Ovary (tissue), 10 donors: ENCODE measurements at places on chromosomes 3 and 15. TPM values are rescaled to one million over a fixed set of nuclear protein-coding genes. Genes with fewer than 3 reads are reported as not detected.

DNA sequence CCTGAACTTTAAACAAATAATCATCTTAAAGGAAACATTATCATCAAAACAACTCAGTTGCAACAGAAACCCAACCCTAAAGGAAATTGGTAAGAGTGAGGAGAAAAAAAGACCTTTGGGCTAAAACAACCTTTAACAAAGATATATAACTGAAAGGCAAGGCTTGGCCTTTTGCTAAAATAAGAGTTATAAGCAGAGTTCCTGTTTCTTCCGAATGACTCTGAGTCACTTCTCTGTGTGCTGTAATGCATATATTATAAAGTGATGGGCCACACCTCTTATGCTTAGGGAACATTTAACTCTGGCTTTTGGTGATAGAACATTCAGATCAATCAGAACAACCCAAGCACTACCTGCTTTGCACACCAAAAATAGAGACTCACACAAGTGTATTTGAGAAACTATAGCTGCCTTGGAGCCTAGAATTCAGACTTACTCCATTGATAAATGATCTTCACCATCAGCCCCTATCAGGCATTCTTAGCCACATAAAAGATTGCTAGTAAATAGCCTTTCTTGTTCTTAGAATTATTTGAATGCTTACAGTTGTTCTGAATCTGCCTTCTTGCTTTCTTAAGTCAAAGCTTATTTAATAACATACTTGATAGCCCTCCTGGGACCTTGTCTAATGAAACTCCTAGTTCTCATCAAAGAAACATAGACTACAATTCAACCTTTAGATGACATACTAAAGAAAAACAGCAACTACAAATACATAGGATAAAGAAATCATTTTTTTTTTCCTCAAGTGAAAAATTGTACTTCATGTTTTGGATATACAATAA lies 294.2 kb upstream of the SEMA6D start:
- no peak for DNase-seq

Gene ITGA11
- polyA plus RNA-seq = 2.2 TPM

Gene SLC6A11
- polyA plus RNA-seq = 0.13 TPM

DNA sequence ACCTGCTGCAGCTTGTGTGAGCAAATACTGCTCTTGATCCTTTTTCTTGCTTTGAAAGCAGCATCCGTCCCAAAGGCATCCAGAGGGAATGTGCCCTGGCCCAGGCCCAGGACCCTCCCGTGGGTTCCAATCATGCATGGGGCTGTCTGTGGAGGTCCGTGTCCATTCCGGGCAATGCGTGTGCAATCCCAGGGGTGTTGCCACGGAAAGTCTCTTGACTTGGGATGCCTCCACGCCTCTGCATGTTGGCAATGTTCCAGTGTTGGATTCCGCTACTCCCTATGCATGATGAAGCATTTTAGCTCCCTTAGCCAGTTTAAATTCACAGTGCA lies 105.7 kb downstream of the SNRPN start:
- no peak for DNase-seq

DNA sequence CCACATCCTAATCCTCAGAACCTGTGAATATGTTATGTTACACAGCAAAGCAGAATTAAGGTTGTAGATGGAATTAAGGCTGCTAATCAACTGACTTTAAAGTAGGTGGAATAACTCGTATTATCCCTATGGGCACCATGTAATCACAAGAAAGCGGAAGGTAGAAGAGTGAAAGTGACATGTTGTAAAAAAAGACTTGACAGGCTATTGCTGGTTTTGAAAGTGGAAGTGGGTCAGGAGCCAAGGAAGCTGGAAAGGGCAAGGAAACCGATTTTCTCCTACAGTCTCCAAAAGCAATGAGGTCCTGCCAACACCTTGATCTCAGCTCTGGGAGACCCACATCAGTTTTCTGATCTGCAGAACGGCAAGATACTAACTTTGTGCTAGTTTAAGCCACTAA lies 6.6 kb downstream of the TP63 start:
- DNase-seq = no peak

- DNase-seq = no peak
Observed at GRCh38 chr3:187025254-187025655, 94.9 kb downstream of the ST6GAL1 start.

- DNase-seq = no peak
Observed at GRCh38 chr15:80367661-80368060, 36.5 kb upstream of the ARNT2 start.

Gene SLC9C1
- polyA plus RNA-seq = 0.07 TPM

Gene LEKR1
- 0.38 TPM for polyA plus RNA-seq

DNA sequence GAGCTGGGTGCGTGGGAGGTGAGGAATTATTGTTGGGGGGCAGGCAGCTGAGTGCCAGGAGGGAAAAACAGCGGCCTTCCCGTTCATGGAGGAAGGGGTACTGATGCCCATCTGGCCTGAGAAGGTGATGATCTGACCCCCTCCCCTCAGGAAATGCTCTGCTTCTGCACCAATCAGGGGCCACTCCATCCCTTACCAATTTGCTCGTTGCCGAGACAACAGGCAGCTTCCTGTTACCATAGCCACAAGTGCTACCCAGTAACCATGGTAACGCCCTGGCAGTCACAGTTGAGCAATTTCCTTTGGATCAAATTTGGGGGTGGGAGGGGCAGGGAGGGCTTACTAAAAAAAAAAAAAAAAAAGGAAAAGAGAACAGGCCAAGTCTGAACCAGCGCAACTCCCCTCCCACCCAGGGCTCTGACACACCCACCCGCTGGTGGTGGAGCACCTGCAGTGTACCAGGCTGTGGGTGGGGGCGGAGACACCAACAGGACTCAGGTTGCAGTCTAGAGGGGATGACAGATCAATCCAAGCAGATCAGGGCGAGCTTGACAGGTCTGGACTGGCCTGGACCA lies 13.7 kb downstream of the CELF6 start:
- no peak for DNase-seq

GRCh38 chr15:91973481-91973880 lies 120.0 kb downstream of the SLCO3A1 start:
- no peak for DNase-seq

DNA sequence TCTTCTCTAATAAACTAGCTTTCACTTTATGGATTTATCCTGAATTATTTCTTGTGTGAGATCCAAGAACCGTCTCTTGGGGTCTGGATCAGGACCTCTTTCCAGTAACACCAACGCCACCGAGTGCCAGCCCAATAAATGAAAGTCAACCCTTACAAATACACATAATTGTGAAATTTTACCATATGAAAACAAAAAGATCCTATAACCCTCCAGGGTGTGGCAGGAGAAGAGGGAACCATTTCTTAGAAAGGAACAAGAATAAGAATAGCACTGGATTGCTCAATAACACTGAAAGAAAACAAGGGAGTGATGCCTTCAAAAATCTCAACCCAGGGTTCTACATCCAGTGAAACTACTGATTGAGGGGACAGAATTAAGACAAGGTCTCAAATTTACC lies 51.6 kb upstream of the ACKR4 start:
- no peak for DNase-seq

DNA sequence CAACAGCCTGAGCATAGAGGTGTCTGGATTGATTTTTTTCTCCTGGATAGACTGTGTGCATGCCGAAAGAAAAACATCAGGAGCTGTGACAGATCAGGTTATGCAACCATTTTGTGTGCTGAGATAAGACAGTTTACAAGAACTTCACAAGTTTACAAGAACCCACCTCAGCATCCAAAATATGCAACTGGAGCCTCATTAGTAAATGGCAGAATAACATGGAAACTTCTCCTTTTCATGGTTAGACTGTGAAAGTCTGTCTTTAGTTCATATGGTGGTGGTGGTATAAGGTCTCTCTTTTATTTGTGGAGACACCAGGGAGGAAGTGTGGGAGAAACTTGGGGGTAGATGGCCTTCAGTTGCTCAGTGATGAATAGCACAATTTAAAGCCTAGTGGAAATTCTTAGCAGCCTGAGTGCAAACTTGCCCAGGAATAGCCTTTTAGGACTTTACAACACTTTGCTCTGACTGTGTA lies 3.7 kb upstream of the ZNF609 start:
- DNase-seq = no peak

GRCh38 chr3:42192334-42193200 lies 73.4 kb downstream of the CCK start:
- DNase-seq = no peak

Gene PP2D1
- polyA plus RNA-seq = not detected

DNA sequence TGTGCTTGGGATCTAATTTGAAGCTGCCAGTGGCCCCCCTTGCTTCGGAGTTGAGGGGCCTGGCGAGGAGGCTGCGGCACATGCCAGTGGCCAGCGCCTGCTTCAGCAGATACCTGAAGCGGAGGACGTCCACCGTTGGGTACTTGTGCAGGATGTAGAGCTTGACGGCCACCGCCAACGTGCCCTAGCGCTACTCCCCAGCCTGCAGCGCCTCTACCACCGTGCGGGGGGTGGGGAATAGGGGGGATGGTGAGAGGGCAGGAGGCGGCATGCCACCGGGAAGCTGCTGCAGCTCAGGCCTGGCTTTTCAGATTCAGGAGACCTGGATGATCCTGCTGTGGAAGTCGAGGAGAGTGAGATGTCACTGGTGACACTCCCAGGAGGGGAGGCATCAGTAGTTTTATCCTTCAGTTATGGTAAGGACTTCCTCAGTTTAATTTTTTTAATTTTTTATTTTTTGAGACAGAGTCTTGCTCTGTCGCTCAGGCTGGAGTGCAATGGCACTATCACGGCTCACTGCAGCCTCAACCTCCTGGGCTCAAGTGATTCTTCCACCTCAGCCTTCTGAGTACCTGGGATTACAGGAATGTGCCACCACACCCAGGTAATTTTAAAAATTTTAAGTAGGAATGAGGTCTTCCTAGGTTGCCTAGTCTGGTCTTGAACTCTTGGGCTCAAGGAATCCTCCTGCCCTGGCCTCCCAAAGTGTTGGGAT lies 150.6 kb upstream of the FRMD4B start:
- no peak for DNase-seq

DNA sequence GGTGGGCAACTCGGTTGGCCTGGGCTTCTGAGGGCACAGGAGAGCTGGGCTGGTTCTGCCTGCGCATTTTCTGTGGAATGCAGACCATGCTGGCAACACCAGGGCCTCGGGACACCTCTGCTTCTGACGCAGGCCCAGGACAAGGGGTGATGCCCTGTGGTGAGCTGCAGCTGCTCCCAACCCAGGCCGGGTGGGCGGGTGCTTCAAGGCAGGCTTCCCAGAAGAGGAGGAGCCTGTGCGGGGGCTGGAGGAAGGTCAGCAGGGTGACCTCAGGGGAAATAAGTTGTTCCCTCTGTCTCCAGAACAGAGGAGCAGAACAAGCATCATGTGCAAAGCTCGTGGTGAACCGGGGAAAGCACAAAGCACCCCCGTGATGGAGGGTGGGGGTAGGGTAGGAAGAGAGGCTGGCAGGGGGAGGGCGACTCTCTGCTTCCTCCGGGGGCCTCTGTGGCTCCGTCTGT lies 11.0 kb upstream of the PLXNA1 start:
- peak; percentile 35 for DNase-seq

Gene NR2F2
- polyA plus RNA-seq = 230 TPM

GRCh38 chr3:139491966-139492365 lies 15.7 kb upstream of the RBP2 start:
- no peak for DNase-seq

Gene MASP1
- polyA plus RNA-seq = 19.5 TPM

Gene WDR76
- 2.8 TPM for polyA plus RNA-seq

Gene LRTM1
- not detected for polyA plus RNA-seq

Gene SEMA7A
- 9.0 TPM for polyA plus RNA-seq

DNA sequence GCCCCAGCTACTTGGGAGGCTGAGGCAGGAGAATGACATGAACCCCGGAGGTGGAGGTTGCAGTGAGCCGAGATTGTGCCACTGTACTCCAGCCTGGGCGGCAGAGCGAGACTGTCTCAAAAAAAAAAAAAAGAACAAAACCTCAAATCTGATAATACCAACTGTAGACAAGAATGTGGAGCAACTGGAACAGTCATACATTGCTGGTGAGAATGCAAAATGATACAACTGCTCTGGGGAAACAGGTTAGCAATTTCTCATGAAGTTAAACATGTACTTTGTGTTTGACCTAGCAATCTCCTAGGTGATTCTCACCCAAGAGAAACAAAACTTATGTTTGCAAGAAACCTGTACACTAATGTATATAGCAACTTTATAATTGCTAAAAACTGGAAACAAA lies 4.4 kb upstream of the VHL start:
- DNase-seq = no peak

Gene GXYLT2
- 34.9 TPM for polyA plus RNA-seq

Gene ATP8B4
- polyA plus RNA-seq = 8.7 TPM

DNA sequence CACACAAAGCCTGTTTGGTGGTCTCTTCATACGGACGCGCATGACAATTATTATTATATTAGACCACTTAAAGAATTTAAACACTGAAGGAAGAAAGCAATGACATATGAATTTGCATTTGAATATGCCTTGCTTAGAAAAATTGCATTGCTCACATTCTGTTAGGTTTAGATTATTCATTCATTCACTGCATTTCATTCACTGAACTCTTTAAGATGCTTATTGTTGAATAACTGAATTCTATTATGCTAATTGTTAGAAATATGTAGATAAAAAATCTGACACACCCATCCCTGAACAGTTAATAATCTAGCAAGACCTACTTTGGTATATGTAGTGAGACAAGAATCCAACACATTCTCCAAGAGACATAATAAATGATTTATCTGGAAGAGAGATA lies 94.4 kb upstream of the PEX5L start:
- no peak for DNase-seq

- no peak for DNase-seq
Observed at GRCh38 chr3:51198477-51198876, 186.6 kb upstream of the MANF start.

Gene ZKSCAN7
- polyA plus RNA-seq = 4.9 TPM

Gene FRMD4B
- polyA plus RNA-seq = 6.7 TPM

Gene ST8SIA2
- polyA plus RNA-seq = 0.01 TPM

DNA sequence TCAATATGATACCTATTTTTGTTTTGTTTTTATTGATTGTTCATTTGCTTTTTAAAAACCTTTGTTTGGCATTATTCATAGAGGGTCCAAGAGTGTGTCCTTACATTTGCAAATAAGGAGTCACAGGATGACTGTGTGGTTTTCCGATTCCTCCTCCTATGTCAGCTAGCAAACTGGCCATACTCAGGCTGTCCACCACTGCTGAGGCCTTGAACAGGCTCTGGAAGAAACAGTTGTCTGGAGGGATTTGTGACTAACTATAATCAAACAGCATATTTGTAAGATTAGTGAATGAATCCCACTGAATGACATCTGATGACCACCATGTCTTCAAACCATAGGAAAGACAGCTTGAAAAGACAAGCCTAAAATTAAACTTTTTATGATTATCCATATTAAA lies 423.4 kb upstream of the ATP11B start:
- DNase-seq = no peak

Gene ACKR2
- polyA plus RNA-seq = 2.7 TPM

GRCh38 chr3:169641167-169641566 lies 22.3 kb downstream of the MECOM start:
- no peak for DNase-seq

- DNase-seq = no peak
Observed at GRCh38 chr3:48404440-48405342, 25.2 kb downstream of the PLXNB1 start.

- no peak for DNase-seq
Observed at GRCh38 chr3:45051685-45052084, 25.6 kb downstream of the CLEC3B start.

DNA sequence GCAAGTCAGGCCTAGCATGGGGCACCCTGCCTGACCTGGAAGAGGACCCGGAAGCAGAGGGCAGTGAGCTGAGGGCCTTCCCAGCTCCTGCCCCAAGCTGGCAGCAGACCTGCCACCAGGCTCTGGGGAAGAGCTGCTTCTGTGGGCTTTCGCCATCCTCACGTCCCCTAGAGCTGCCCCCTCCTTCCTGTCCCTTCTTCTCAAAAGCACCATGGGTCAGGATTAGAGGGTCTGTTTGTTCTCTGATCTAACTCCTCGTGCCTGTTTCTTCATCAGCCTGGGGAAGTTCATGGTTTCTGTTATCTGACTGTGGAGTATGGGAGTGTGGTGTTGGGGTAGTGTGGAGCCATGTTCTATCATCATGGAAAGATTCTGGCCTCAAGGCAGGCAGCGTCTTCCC lies 58.4 kb upstream of the POLG start:
- no peak for DNase-seq
